ENCODE measurements at places on chromosomes 4 and X.

DNA sequence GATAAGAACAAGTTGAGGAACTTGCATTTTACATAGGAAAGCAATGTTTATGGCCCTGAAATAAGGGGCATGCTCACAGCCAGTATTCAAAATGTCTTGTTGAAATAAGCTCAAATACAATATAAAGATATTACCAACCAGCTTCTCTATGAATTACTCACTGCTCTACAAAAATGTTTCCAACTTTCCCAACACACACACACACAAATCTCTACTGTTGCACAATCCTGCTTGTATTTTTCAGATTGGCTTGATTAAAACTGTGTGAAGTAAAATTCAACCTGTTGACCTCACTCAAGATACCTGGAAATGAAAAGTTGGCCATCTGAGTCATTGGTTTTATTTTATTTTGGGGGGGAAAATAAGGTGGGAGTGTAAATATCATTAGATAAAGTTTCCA lies 128.6 kb downstream of the CHIC2 start:
- H3K27ac ChIP-seq, result no peak overlapping the region
- H3K36me3 ChIP-seq, result no peaks in the 10 kb centered on the region
- no peak overlapping the region for H3K4me3 ChIP-seq
- H3K4me1 ChIP-seq, result no peaks in the 10 kb centered on the region
- H3K27me3 ChIP-seq, result no peaks in the 10 kb centered on the region

DNA sequence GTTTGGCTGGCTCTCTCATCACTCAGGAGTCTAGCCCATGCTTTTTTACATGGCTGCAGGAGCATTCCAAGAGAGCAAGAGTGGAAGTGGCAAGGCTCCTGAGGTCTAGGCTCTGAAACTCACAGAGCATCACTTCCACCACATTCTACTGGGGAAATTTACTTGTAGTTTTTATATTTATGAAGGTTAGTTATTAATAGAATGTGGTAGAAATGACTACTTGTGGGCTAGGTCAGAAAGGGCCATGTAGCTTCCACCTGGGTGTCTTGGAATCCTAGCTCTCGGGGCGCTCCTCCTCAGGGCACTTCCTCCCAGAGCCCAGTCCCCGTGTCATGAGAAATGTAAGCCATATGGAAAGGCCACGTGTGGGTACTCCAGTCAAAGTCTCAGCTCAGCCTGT lies 127.0 kb upstream of the CASK start:
- H3K4me3 ChIP-seq, result no peak overlapping the region
- H3K4me1 ChIP-seq, result no peaks in the 10 kb centered on the region
- no peak overlapping the region for H3K27ac ChIP-seq
- no peaks in the 10 kb centered on the region for H3K27me3 ChIP-seq
- no peak for DNase-seq
- no peaks in the 10 kb centered on the region for H3K36me3 ChIP-seq

GRCh38 chr4:1802720-1803522 lies 9.8 kb downstream of the FGFR3 start:
- peaks cover 30% of the 10 kb centered on the region for H3K36me3 ChIP-seq
- no peaks in the 10 kb centered on the region for H3K27me3 ChIP-seq
- H3K4me1 ChIP-seq, result no peaks in the 10 kb centered on the region
- no peak for DNase-seq
- no peak overlapping the region for H3K27ac ChIP-seq

GRCh38 chr4:72383439-72383838 lies 185.6 kb downstream of the ADAMTS3 start:
- H3K36me3 ChIP-seq, result no peaks in the 10 kb centered on the region
- no peak for DNase-seq
- H3K27ac ChIP-seq, result no peak overlapping the region
- H3K4me3 ChIP-seq, result no peak overlapping the region
- H3K4me1 ChIP-seq, result no peaks in the 10 kb centered on the region
- H3K27me3 ChIP-seq, result no peaks in the 10 kb centered on the region

DNA sequence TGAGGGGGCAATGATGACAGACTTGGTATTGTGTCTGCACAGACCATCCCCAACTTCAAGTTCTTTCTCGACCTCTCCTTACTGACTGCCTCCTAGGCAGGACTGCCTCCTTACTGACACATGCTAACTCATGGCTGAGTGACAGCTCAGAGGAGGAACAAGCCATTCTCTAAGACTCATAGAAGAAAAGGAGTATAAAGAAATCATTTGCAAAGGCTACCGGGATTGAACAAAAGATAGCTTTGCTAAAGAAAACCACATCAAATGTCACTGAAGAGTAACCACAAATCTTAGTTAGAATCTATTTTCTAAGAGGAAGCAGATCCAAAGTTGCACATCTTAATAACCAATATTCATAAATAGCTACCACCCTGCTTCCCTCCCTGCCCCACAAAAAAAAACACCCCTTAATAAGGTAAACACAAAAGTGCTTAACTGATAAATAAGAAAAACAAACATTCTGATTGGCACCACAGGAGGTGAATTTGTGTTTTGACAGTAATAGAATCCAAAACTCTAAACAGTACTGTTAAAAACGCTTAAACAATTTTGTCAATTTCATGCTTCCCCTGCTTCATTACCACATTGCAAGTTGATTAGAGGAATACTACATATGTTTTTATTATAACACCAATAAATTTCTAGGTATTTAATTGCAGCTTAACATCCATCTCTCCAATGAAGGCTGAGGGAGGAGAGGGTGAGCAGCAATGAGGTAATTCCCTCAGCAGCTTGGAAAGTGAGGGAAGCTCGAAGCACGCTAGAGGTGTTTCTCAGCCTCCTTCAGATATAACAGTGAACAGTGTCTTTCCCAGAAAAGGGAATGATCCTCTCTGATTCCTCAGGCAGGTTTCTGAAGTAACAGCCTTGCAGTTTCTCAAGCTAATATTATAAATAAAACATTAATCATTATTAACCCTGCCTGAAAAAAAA lies 160.0 kb downstream of the HNRNPD start:
- no peaks in the 10 kb centered on the region for H3K27me3 ChIP-seq
- H3K27ac ChIP-seq, result no peak overlapping the region
- H3K4me1 ChIP-seq, result no peaks in the 10 kb centered on the region
- H3K4me3 ChIP-seq, result no peak overlapping the region
- DNase-seq, result no peak

DNA sequence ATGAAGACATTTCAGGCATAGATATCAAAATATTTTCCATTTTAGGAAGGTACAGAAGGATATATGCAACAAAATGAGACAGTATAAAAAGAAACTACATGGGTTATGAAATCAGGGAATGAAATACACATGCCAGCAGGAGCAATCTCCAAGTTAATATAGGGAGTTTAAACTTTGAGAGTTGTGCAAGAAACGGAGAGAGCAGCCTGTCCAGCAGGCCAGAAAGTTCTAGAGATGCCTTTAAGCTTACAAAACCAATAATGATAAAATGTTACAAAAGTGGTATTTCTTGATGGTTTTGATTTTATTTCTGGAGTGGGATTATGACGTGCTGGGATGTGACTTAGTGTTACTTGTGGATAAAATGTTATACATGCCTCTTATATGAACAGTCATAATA lies 2047.9 kb downstream of the ARAP2 start:
- no peaks in the 10 kb centered on the region for H3K4me1 ChIP-seq
- DNase-seq, result no peak
- no peak overlapping the region for H3K27ac ChIP-seq
- no peak overlapping the region for H3K4me3 ChIP-seq
- no peaks in the 10 kb centered on the region for H3K36me3 ChIP-seq

DNA sequence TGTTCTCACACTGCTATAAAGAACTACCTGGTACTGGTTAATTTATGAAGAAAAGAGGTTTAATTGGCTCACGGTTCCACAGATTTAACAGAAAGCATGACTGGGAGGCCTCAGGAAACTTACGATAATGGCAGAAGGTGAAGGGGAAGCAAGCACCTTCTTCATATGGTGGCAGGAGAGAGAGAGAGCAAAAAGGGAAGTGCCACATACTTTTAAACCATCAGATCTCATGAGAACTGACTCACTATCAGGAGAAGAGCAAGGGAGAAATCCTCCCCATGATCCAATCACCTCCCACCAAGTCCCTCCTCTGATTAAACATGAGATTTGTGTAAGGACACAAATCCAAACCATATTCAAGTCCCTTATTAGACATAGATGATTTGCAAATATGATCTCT lies 12.3 kb upstream of the RAP2C start:
- no peak overlapping the region for H3K27ac ChIP-seq
- H3K27me3 ChIP-seq, result no peaks in the 10 kb centered on the region
- H3K36me3 ChIP-seq, result no peaks in the 10 kb centered on the region

GRCh38 chrX:108064613-108065012 lies 19.7 kb downstream of the VSIG1 start:
- H3K4me3 ChIP-seq, result no peak overlapping the region
- H3K27me3 ChIP-seq, result no peaks in the 10 kb centered on the region
- no peak overlapping the region for H3K27ac ChIP-seq
- no peaks in the 10 kb centered on the region for H3K36me3 ChIP-seq

All from iPS DF 6.9 (cell line).